Stimulated activated CD8-positive, alpha-beta memory T cell treated with anti-CD3 and anti-CD28 coated beads, Interleukin-4, amount 100 ng/mL, for 4 hours (primary cell): ENCODE measurements at places on chromosomes 3 and 15.

DNA sequence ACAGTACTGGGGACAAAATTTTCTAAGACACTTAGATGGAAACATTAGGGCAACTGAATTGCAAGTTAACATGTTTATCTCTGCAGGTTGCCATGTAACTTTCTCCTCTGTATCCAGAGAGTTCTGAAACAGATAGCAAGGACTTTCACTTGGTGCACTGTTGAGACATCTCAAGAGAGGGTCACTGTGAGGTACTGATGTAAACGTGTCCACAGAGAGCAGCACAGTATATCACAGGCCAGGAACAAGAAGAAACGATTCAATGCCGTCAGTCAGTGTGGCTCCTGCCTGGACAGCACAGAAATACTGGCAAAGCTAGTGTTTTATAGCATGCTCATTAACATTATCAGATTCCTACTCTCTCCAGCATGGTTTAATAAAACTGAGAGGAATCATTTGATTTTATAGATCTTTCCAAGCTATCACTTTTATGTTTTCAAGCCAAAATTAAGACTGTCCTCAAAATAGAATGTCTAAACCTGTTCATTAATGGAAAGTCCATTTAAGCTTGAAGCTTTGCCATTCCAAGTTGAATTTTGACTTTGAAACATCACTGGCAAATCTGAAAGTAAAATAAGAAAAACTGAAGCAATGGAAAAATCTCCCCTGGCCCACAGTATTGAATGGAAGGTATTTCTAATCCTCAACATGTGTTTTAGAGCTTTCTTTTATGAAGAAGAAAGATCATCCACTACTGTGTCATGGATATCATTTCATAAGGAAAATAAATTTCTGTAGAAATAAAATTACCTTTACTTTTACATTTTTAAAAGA is 102.7 kb downstream of the IMPG2 start:
- no peak for DNase-seq

DNA sequence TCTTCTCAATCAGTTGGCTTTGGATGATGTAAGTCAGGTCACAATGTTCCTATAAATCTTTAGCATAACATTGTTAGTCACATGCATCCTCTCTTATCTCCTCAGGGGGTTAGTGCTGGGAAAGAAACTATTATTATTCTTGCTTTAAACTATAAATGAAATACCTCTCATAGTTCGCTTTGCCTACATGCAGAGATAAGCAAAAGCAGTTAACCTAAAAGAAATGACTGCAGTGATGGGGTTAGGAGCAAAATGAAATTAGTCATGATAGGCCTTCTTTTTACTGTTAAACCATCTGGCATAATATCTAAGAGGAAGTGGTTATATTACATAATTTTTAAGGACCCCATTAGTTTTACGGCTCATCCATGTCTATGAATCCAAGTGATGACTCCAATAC is 91.7 kb upstream of the IGSF10 start:
- no peak for DNase-seq

DNA sequence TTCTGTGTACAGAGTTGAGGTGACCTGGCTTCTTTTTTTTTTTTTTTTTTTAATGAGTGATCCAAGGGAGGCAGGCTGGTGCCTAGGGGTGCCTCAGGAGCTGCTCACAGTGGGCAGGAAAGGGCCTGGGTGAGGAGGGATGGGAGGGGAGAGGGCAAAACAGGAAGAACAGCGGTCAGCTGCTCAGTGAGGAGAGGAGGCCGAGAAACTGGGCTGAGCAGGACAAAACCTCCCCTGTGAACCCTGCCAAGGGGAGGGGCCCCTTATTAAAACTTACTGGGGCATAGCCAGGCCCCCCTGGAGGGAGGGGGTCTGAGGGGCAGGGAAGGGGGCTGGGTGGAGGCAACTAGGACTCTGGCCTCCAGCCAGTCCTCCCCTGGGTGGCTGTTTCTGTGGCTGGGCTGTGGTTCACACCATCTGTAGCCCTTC is 3.5 kb downstream of the PLEKHO2 start:
- DNase-seq = no peak

DNA sequence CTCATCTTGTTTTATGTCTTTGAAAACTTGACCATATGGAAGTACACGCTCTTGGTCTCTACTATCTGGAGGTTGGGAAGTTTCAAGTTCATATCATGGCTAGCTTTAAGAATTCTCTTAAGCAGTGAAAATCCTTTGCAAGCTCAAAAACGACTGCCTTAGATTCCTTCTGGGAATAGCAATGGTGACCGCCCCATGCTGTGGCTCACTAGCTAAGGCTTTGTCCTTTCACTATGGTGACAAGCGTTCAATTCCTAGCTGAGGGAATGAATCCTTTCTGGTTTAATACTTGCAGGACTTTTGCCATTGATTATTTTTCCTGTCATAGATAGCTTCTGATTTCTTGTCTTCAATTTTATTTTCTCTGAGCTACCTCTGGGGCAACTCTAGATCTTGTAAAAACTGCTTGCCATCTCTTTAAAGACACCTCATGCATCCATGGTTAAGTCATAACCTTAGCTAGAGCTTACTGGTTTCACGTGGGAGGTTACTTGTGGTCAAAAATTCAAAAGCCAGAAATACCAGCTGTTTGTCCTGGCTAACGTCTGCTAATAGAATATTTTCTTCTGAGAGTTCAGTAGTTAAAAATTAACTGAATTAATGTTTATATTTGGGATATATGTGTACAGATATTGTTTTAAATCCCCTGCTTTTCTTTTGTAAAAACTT is 673.4 kb upstream of the CBLB start:
- no peak for DNase-seq

DNA sequence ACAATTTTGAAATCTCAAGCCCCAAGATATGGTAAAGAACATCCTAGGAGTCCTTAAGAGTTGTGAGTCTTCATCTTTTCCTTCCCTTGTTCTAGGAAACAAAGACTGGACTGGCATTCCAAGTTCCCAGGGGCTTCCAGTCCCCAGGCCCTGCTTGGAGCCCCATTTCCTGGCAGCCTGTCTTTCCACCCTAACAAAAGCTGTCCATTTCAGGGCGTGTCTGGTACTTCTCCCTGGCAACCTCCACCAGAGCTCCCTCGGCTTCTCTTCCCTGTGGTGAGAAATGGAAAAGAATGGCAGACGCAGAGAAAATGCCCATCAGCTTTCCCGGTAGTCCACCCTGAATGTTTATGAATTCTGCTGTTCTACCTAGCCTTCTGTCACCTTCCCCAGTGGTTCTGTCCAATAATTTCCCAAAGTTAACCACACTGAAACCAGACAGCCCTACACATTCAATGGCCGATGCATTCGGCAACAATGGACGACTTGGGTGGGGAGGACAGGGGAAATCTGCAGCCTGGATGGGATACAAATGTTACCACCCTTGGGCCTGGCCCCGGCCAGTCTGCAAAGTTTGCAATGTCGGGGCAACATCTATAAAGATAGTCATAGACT is 6.8 kb downstream of the RAB6B start:
- no peak for DNase-seq
